ENCODE measurements at places on chromosomes 2 and 18.

- DNase-seq = no peak
These were observed 433 bp downstream of the ZFP36L2 start for GRCh38 chr2:43225788-43226557.

DNA sequence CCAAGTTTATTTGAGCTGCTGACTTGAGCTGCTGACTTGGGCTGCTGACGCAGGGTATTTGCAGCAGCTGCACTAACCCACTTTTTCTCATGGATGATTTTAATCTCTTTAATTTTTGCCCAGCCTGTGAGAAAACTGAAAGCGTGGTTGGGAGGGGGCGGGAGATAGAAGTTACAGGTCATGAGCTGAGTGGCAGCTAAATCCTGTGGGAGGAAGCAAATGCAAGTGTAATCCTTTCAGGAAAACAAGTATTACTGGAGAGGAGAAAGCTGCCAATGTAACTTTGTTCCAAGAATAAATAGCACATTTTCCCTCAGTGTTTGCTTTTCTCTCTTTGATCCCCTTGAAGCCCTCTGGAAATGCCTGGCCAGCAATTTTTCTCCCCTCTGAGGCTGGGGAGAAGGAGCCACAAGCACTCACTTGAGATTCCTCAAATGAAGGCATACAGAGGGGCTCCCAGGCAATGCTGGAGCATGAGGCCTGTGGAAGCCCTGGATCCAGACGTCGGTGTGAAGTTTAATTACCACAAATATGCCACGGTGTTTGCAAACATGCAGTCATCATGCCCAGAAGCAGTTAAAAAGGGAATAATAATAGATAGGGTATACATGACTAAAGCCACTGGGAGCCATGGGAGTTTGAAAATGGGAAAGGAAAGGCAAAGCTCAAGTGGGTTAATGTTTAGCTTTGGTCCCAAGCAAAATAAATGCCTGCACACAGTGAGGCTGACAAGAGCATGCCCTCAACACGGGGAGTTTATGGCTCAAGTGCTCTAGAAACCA is 10.4 kb upstream of the EVA1A start:
- DNase-seq = peak; percentile 53

DNA sequence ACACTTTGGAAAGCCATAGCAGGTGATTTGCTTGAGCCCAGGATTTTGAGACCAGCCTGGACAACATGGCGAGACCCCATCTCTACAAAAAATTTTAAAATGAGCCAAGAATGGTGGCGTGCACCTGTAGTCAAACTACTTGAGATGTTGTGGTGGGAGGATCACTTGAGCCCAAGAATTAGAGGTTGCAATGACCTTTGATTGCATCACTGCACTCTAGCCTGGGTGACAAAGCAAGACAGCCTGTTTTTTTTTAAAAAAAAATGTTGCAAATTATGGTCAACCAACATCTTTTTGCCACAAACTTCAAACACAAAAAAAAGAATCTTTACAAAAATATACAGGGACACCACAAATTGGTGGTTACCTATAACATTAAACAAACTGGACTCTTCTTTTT is 40.3 kb downstream of the MEX3C start:
- DNase-seq = no peak

GRCh38 chr2:152499896-152500735 is 165.1 kb downstream of the FMNL2 start:
- DNase-seq = no peak

GRCh38 chr18:64809801-64810200 is 660.9 kb upstream of the LINC00305 start:
- no peak for DNase-seq

DNA sequence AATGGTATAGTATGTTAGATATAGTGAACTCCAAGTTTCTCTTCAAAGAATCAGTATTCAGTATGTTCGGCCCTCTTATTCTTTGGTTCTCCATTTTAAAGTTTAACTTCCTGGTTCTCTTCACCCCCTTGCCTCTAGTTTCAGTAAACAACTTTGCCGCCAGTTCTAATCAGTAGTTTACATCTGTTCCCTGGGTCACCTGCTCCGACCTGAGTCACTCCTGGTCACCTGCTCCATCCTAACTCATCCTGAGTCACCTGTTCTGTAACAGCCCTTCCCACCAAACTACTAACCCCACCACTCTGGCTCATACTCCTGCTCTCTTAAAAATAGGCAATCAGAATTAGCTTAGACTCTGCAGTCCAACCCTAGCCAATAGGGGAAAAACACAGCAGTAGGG is 23.7 kb upstream of the TEX51 start:
- DNase-seq = no peak

DNA sequence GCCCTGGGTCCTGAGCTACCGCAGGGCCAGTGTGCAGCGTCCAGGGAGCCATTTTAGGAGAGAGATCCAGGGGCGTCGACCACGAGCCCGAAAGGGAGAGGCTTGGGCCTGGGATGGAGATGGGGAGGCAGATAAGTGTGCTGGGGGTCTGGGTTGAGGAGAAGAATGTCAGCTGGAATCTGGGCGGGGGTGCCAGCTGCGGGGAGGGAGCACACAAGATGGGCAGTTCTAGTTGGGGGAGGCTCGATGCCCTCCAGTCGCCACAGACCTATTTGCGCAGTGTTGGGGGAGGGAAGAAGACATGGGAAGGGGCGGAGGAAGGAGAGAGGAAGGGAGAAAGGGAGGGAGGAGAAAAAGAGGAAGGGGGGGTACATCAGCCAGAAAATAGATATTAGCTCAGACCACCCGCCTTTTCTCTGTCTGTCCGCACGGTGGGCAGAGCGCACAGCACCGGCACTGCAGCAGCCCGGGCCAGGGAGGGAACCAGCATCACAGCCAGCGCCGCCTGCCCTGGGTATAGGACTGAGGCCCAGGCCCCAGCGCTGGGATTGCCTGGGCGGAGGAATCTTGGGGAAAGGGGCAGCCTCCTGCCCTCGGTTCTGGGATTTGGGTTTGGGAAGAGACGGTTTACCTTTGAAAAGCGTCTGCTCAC is 1.9 kb upstream of the HOXD11 start:
- no peak for DNase-seq

DNA sequence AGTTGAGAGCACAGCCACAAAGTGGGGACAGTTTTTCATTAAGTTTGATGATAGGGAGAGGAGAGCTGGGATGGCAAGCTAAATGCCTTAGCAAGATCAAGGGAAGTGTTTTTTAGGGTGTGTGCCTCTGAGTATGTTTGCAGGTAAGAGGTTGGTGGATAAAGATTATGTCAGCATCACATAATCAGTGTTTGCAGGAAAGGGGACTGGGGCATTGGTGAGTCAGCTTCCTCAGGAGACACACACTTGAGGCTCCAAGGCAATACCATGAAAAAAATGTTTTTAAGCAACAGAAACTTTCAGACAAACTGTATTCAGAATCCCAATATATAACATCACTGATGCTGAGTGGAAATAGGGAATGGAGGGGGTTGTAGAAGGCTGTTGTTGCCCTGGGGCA is 25.4 kb upstream of the DTNB start:
- DNase-seq = no peak

DNA sequence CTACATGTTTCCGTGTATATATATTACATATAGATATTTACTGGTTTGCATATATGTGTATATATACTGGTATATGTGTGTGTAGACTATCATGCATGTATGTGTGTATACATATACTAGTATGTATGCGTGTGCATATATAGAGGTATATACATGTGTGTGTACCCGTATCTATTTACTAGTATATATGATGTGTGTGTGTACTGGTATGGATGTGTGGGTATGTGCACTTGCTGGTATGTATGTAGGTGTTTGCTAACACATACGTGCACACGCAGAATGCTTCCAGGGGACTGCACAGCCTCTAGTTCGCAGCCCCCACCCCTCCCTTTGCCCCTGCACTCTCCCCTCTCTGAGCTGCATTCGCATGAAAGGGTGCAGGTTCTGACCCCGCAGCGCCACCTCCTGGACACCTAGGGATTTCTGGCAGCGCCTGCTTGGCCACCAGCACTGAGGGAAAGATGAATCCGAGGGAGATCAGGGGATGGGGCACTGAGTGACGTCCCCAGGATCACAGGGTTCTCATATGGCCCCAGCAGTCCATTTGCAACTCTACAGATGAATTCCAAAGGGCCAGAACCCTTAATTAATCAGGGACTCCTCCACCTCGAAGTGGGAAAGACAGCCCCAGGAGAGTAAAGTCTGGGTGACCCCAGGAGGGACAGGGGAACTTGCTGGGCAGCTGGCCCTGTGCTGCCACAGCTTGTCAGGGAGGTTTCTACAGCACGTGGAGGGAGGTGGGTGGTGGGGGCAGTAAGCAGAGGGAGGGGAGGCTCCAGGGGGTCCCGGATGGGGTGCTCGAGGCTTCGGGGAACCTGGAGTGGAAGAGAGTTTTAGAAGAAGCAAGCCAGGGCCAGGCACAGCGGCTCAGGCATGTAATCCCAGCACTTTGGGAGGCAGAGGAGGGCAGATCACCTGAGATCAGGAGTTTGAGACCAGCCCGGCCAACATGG is 66.8 kb upstream of the ASAP2 start:
- DNase-seq = no peak

- no peak for DNase-seq
These were observed 76.1 kb upstream of the DNMT3A start for GRCh38 chr2:25417715-25418369.

DNA sequence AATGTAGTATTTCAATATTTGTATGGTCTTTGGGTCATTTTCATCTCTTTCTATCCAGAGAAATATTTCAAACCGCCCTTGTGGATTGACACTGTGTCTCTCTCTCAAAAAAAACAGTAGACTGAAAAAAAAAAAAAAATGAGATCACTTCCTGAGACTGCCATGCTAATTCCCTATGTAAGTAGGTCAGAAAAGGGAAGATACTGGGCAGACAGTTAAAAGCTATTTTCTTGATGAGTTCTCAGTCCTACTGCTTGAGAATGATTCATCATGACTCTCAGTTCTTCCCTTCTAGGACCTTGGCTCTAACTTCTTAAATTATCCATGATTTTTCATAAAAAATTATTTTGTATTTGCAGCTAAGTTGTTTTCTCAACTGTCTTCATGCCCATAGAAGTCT is 672.3 kb upstream of the REG3G start:
- no peak for DNase-seq

- DNase-seq = no peak
These were observed 111.0 kb downstream of the B3GNT2 start for GRCh38 chr2:62306751-62307468.

- DNase-seq = no peak
These were observed 123.5 kb upstream of the CAPN13 start for GRCh38 chr2:30930716-30931115.

- peak; percentile 40 for DNase-seq
These were observed 550 bp upstream of the MALL start for GRCh38 chr2:110116033-110116710.

GRCh38 chr2:45433363-45433762 is 177.7 kb downstream of the SRBD1 start:
- no peak for DNase-seq

GRCh38 chr2:9366026-9366425 is 57.3 kb downstream of the ITGB1BP1 start:
- DNase-seq = no peak

DNA sequence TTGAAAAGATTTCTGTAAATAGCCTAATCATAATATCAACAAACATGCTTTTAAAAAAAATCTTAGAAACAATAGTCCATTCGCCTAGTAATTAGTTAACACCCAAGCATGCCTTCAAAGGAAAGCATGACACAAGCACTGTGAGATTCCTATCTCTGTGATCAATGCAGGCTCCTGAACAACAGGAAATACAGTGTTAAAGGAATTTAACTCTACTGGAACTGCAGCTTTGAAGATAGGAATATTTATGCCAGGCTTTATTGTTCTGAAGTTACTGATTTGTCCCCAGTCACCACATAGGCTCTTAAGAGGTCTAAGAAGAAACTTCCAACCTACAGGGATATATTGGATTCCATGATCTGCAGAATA is 15.4 kb upstream of the FAM124B start:
- no peak for DNase-seq

- DNase-seq = peak; percentile 6
These were observed 791.3 kb upstream of the CHAC2 start for GRCh38 chr2:52976143-52976949.

- no peak for DNase-seq
These were observed 65.6 kb downstream of the MYCN start for GRCh38 chr2:16005816-16006536.

DNA sequence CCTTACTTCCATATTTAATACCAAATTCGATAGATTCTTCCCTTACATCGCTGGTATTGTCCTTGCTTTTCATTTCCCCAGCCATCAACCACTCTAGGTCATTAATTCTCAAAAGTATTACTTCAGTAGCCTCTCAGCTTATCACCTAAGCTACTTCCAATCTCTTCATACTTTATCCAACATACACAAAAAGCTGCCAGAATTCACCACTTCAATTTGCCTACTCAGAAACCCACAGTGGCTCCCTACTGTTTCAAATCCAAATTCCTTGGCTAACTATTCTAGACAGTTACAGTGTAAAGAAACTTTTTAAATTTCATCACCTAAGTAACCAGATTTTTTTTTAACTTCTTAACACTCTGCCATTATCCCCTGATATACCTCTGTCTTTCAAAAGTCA is 4.7 kb downstream of the SLC25A12 start:
- DNase-seq = peak; percentile 82

DNA sequence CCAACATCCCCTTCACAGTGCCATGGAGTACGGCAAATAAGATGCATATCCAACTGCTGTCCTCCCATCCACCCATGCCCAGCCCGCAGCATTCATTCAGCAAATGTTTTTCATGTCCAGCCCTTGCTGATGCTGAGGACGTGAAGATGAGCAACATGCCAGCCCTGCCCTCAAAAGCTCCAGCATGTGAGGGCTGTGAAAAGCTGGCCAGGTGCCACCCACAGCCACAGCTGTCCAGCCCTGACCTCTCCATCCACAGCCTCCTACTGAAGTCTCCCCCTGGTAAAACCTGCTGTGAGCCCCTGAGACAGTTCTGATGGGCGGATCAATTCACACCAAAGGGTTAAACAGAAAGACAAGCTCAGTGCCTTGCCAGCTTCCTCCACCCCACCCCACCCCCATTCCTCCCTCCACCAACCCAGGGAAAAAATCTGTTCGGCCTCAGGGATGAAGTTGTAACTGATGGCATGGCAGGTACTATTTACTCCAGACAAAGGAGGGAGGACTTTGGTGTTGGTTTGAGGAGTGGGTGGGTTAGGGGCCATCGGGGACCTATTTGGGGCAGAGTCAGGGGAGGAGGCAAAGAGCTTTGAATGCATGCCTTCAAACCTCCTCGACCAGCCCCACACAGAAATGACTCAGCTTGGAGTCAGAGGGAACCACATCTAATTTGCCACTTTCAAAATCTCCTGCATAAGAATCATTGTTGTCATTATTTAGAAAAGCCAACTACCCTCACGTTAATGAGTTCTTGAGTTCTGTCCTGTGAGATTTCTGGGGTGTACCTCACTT is 4.3 kb downstream of the ZBTB7C start:
- DNase-seq = no peak

- DNase-seq = no peak
These were observed 666.3 kb downstream of the TSN start for GRCh38 chr2:122421775-122422174.
